SJSA1 (cell line): ENCODE measurements at places on chromosomes 1 and 21. TPM values are rescaled to one million over a fixed set of nuclear protein-coding genes. Genes with fewer than 3 reads are reported as not detected.
A peak's percentile ranks its signal among the peaks of the same experiment; 100 is the strongest.

CD5L gene
- total RNA-seq: not detected in 2 replicates

- no peaks in the 10 kb centered on the region for H3K27me3 ChIP-seq
- H3K36me3 ChIP-seq: no peaks in the 10 kb centered on the region
- no peak overlapping the region for H3K4me3 ChIP-seq
- peaks cover 9% of the 10 kb centered on the region; the same call in 1 of the 2 replicates for H3K4me1 ChIP-seq
Measured at GRCh38 chr1:196409586-196409985, 198.7 kb downstream of the KCNT2 start.

PPP1R15B gene
- total RNA-seq: 20.9 and 25.5 TPM in 2 replicates

RXFP4 gene
- total RNA-seq: not detected in 2 replicates

GRCh38 chr1:154999571-155000410, 2.8 kb upstream of the ZBTB7B start:
- peaks cover 29% of the 10 kb centered on the region for H3K4me1 ChIP-seq
- no peak overlapping the region for H3K27ac ChIP-seq
- H3K27me3 ChIP-seq: no peaks in the 10 kb centered on the region
- H3K36me3 ChIP-seq: no peaks in the 10 kb centered on the region

DNA sequence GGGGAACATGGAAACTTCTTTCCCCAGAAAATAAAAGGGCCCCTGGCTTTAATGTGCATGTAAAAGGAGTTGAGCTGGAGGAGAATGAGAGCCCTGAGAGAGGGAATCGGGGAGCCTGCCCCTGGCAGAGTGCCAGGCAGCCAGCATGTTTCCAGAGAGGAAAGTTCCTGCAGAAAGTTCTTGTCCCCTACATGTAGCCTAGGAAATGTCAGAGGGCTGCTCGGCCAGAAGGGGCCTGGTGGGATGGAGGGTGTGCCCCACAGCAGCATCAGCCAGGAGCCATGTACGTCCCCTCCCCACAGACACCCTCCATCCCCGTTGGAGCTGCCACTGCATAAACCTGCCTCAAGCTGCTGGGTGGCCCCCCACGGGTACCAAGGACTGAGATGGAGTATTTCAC, 5.4 kb upstream of the PRELP start:
- no peak for DNase-seq
- H3K4me3 ChIP-seq: no peak overlapping the region
- H3K27me3 ChIP-seq: no peaks in the 10 kb centered on the region
- H3K36me3 ChIP-seq: no peaks in the 10 kb centered on the region
- H3K4me1 ChIP-seq: peaks cover 7% of the 10 kb centered on the region; the same call in 1 of the 2 replicates

- H3K4me3 ChIP-seq: no peak overlapping the region
- no peak overlapping the region for H3K27ac ChIP-seq
- no peak for DNase-seq
- H3K4me1 ChIP-seq: no peaks in the 10 kb centered on the region
Measured at GRCh38 chr1:104953555-104953954, 1203.9 kb downstream of the AMY1C start.

- H3K27me3 ChIP-seq: no peaks in the 10 kb centered on the region
- no peak overlapping the region for H3K4me3 ChIP-seq
- no peaks in the 10 kb centered on the region for H3K36me3 ChIP-seq
- 0 out of 2 replicates have a peak overlapping the region, but pooled peaks have one; percentile 5 for H3K27ac ChIP-seq
- DNase-seq: no peak
- peaks cover 13% of the 10 kb centered on the region for H3K4me1 ChIP-seq
Measured at GRCh38 chr1:245969283-245969682, 537.8 kb downstream of the SMYD3 start.

GRCh38 chr21:39051588-39051949, 131.7 kb downstream of the PSMG1 start:
- peaks cover 9% of the 10 kb centered on the region for H3K4me1 ChIP-seq
- H3K27ac ChIP-seq: no peak overlapping the region
- no peak overlapping the region for H3K4me3 ChIP-seq
- no peaks in the 10 kb centered on the region; the same call in 1 of the 2 replicates for H3K27me3 ChIP-seq
- DNase-seq: no peak

OR2T3 gene
- not detected in 2 replicates for total RNA-seq

GRCh38 chr21:25421321-25422028, 185.8 kb downstream of the MRPL39 start:
- H3K27me3 ChIP-seq: peaks cover 5% of the 10 kb centered on the region
- no peak overlapping the region for H3K27ac ChIP-seq
- no peaks in the 10 kb centered on the region for H3K36me3 ChIP-seq
- no peak for DNase-seq
- H3K4me3 ChIP-seq: no peak overlapping the region
- H3K4me1 ChIP-seq: no peaks in the 10 kb centered on the region

GRCh38 chr1:180251526-180252305, 21.7 kb downstream of the LHX4 start:
- no peaks in the 10 kb centered on the region for H3K27me3 ChIP-seq
- H3K4me1 ChIP-seq: peaks cover 85% of the 10 kb centered on the region
- no peak overlapping the region for H3K4me3 ChIP-seq

- no peak overlapping the region for H3K4me3 ChIP-seq
- no peak overlapping the region for H3K27ac ChIP-seq
- no peaks in the 10 kb centered on the region for H3K4me1 ChIP-seq
- no peaks in the 10 kb centered on the region for H3K27me3 ChIP-seq
- H3K36me3 ChIP-seq: no peaks in the 10 kb centered on the region
Measured at GRCh38 chr21:15283138-15283537, 218.3 kb upstream of the NRIP1 start.

DNA sequence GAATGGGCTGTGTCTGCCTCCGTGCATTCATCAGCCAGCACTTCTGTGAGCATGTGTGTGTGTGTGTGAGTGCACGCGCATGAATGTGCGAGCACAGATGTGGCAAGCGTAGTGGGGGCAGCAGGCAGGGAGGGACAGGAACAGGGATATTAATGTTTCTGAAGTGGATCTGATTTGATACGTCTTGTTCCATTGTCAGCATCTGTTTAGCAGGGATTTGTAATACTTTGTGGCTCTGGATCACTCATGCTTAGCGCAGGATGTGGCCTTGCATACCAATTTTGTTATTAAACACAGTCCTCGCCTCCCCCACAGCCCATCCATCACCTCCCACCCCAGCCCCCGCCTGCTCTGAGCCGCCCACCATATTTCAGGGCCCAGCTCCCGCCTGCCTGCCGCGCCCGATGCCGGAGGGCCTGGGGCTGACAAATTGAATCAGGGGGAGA, 52.4 kb downstream of the TMEM53 start:
- H3K27me3 ChIP-seq: peaks cover 17% of the 10 kb centered on the region
- peaks cover 8% of the 10 kb centered on the region for H3K4me1 ChIP-seq
- H3K4me3 ChIP-seq: no peak overlapping the region
- no peaks in the 10 kb centered on the region for H3K36me3 ChIP-seq
- no peak for DNase-seq

DNA sequence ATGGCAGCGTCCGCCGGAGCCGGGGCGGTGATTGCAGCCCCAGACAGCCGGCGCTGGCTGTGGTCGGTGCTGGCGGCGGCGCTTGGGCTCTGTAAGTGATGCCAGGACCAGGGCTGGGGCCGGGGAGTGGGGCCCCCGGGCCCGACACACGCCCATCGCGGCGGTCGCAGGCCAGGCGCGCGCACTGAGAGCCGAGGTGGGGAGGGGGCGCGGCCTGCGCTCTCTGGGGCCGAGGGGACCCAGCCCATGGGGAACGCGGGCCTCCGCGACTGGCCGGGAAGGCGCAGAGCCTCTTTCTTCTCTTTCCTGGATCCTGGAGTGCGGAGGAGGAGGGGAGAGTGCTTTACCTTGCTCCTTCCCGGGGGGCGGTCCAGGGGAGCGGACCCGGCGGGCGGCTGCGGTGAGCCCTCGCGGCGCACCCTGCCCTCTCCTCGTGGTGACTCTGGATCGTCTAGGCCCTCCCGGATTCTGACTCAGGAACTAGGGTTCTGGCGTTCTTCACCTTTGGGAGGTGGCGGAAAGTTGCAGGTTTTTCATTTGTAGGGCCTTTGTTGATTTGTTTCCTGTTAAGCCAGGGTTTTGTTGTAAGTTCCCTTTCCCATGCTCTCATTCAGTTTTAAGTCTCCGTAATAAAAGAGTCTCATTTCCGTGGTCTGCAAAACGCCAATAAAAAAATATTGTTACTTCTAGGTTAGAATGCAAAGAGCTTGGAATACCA, 529 bp downstream of the MPZL1 start:
- DNase-seq: peak; percentile 59
- H3K27ac ChIP-seq: peak overlapping the region; percentile 22
- peak overlapping the region; percentile 90 for H3K4me3 ChIP-seq
- H3K27me3 ChIP-seq: no peaks in the 10 kb centered on the region
